RCC 7860 (cell line): ENCODE measurements at places on chromosomes 16 and 17.

DNA sequence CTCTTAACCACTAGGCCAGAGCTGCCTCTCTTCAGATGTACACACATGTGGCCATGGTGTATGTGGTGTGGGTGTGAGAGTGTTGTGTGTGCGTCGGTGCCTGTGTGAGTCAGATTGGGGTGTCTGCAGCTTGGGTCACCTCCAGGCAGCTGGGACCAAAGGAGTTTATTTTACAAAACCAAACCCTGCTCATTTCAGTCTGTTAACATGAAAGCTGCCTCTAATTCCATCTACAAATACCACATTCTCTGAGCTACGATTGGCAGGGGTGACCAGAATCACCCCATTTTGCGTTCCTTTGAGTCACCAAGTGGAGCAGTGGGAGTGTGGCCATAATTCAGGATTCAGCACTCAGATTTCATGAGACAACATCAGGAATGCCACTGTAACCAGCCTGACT lies 105.3 kb downstream of the IRX5 start:
- DNase-seq, result no peak

DNA sequence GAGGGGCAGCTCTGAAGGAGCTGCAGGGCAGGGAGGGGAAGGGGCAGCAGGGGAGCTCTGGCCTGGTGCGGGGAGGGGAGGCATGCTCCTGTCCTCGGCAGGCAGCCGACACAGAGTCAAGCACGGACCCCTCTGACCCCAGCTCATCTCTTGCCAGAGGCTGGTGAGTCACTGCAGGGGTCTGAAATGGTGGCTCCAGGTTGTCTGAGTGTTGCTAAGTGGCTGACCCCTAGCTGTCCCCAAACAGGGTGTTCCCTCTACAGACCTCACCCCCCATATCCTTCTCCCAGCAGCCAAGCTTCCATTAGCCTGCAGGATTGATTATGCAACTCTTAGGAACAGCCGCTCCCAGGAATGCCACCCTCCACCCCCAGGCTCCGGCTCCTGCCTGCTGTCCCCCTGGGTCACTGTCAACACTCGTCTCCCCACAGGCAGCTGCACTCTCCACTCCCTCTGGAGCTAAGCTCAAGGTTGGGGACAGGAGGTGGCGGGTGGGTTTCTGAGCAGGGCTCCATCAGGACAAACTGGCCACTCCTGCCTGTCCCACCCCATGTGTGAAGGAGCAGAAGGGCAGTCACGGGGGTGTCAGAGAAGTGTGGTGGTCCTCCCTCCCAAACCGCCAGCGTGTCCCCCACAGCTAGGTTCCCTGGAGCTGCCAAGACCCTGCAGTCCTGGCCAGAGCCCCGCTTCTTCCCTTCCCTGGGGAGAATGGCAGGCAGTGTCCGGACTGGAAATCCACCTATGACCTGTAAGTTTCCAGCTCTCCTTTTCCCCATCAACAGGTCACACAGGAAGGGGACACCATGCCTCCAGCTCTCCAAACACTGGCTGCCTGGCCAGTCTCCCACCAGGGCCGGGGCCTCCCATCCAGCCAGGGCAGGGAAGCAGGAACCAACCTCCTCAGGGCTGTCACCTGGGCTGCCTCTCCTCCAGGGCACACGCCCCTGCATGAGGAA lies 1.0 kb downstream of the MYLK3 start:
- DNase-seq, result no peak

GRCh38 chr17:33525186-33525585 lies 232.1 kb upstream of the ASIC2 start:
- no peak for DNase-seq

DNA sequence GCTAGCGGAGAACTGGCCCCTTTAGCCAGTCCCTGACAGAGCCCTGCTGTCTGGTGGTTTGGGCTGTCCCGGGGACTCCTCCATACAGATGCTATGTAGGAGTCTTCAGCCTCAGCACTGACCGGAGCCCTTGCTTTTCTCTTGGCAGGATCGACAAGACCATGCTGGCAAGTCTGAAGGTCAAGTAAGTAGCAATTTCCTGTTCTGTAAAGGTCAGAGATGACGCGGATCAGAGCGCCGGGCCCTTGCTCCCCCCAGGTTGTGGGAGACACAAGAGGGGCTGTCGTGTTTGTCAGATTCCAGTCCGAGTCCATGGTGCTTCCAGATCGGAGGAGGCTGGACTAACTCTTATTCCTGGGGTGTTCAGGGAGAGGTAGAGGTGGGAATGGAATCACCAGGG lies 4.1 kb downstream of the RAP1GAP2 start:
- DNase-seq, result no peak

DNA sequence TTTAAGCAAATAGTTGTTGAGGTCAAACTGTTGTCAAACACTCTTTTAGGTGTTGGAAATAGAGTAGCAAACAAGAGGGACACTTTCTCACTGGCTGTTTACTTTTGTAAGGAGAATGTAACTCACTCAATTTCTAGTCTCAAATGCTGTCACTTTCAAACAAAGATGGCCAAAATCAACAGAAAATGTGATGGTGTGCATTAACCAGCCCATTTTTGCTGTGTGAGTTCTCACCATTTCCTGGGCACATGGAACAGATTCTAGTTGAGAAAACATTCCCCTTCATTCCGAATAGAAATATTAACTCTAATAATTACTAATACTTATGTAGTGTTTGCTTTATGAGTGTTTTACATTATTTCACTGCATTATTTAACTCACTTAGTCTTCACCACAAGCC lies 128.2 kb upstream of the XYLT1 start:
- no peak for DNase-seq

GRCh38 chr17:61352781-61353491 lies 46.7 kb upstream of the TBX2 start:
- no peak for DNase-seq

DNA sequence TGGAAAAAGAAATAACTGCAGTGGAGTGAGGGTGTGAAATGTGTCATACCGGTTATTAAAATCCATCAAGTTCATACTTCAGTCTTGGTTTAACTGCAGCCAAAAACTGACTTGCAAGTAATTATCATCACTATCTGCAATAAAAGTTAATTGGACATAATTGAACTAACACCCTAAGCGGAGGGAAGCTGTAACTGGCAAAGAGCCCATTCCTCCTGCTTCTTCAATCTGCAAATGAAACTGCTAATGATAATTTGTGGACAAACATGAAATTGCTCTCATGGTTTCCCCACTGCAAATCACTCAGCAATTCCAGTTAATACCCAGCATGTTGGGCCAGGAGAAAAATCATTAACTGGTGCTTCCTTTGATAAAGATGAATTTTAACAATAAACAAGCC lies 46.5 kb downstream of the FAM222B start:
- no peak for DNase-seq

DNA sequence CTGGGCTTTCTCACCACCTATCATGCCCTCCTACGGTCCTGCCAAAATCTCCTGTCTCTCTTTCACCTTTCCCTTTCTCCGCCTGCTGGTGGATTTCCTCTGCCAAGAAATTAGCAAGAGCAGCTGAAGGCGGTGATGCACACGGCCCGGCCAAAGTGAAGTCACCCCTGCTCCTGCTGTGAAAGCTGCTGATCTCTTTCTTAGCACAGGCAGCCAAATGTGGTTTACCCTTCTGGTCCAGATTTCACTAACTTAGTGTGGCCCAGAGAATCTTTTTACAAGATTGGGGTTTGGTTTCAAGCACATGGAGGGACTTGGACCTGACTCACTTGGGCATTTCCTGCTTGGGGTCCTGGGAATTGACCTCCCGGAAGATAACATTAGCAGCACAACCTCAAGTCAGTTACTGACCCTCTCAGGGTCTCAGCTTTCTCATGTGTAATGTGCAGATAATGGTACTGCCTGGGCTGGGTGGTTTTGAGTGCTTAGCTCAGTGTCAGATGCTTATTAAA lies 155.7 kb downstream of the SOCS1 start:
- peak; percentile 63 for DNase-seq

- DNase-seq, result no peak
These were observed 35.6 kb downstream of the PRKCA start for GRCh38 chr17:66337866-66338485.

DNA sequence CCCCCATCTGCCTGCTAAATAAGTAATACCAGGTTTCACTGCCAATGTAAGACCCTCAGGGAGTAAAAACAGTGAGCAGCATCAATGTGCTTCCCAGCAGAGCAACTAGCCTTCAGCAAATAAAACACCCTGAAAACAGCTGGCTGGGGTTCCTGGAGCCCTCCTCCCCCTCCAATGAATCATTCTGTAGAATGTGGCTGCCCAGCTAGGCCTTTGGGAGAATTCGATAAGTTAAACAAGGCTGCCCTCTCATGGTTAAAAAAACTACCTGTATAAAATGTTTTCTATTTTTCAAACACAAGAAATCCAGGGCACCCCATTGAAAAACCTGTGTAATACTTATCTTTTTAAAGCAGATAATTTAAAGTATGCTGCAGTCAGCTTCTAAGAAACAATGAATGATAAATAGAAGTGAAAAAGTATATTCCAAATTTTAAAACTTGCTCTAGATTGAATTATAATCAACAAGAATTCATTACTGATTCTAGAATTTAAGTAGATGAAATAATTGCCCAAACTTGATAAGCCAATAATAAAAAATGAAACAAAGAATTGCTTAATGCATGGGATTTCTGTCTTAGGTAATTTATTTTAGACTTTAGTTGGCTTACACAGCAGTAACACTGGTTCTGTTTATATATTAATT lies 9.4 kb upstream of the TOM1L1 start:
- DNase-seq, result peak; percentile 56

- no peak for DNase-seq
These were observed 26.6 kb upstream of the MYLK3 start for GRCh38 chr16:46774743-46775177.

DNA sequence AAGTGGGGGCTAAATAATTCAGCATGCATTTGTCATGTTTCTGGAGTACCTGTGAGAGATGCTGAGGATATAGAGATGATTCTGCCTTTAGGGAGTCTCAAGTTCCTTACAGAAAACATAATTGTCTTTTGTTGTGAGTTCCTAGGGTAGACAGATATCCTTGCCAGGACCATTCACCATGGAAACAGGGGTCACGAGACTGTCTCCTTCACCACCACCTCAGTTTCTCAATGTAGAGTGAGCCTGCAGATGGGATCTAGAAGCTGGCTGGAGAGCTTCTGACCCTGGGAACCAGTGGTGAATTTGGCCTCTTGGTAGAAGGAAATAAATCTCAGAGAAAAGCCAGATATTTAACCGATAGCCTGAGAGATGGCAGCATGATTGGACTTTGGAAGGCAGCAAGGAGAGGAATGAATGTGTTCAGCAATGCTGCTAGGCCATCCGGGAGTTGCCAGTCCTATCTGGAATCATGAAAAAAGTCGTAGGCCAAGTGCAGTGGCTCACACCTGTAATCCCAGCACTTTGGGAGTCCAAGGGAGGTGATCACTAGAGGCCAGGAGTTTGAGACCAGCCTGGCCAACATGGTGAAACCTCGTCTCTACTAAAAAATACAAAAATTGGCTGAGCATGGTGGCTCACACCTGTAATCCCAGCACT lies 7.4 kb upstream of the HDAC5 start:
- DNase-seq, result no peak

- no peak for DNase-seq
These were observed 70.6 kb downstream of the CYB5B start for GRCh38 chr16:69494991-69495392.

- no peak for DNase-seq
These were observed 113.6 kb downstream of the SNX29 start for GRCh38 chr16:12090151-12090530.

DNA sequence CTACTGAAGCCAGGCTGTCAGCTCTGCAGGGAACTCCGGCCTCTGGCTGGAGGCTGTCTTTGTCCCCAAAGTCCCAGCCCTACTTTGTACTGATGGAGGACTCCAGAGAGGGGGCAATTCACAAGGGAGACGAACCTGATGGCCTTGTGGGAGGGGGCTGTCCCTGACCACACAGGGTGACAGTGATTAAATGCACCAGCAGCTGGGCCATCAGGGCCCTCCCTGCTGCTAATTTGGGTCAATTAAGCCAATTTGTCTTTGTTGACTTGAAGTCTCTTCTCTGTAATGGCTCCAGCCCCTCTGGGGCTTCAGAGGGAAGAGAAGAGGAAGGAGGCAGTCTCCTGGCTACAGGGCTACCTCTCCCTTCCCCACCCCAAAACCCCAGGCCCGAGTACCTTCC lies 22.0 kb downstream of the TMEM132E start:
- no peak for DNase-seq

GRCh38 chr17:17350491-17351355 lies 47.5 kb downstream of the NT5M start:
- DNase-seq, result no peak

DNA sequence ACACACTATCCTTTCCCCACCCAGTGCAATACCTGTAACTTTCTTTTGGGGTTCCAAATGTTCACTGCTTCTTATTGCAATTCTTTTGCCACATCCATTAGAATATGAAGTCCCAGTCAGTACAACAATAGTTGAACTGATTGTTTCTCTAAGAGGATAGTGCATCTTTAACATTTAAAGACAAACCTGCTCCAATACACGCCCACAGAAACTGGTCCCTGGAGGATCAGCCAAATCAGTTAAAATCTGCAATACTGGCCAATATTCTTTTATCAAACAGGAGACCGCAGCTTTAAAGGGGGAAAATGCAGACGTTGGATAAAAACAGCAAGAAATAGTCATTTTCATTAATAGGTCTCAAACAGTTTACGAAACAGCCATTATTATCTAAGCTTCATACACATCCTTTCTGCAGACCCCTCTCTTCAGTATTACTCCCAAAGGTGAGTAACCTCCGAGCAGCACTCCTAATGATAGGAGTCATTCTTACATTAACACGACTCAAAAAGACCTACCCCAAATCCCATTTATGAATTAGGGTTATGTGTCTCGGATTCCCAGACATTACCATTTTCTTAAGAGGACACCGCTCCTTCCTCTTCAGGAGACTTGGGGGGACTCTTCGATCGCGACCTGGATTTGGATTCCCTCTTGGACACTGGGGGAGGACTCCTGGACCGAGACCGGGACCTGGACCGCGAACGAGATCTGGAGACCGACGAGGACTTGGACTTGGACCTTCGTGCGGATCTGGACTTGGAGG lies 1.4 kb downstream of the SRSF2 start:
- DNase-seq, result no peak

DNA sequence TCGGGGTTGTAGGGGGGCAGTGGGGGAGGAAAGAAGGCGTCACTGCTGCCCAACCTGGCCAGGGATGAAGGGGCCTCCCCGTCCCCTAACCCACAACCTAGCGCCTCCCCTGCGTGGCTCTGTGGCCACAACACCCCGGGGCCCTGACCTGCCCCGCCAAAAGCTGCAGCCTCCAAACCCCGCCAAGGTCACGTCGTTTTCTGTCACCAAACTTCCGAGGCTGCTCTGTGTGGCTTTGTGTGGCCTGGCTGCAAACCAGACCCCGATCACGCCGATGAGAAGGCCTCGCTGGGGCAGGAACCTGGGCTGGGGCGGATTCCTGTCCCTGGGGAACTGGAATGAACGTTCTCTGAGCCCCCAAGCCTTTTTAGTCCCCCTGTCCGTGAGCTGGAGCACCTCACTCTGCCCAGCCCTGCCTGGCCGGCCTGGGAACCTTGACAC lies 30.5 kb upstream of the CIBAR2 start:
- no peak for DNase-seq
